ENCODE measurements at places on chromosomes 7 and 10. TPM values are rescaled to one million over a fixed set of nuclear protein-coding genes. Genes with fewer than 3 reads are reported as not detected.

The GPRIN2 gene
- total RNA-seq, result not detected

The CALHM1 gene
- not detected for total RNA-seq

The GLCCI1 gene
- 9.5 TPM for total RNA-seq

The ASAH2 gene
- total RNA-seq, result 5.4 TPM

The CCDC172 gene
- total RNA-seq, result not detected

The FOXI2 gene
- total RNA-seq, result not detected

The ASIC3 gene
- 2.6 TPM for total RNA-seq

The BEND7 gene
- total RNA-seq, result not detected

The ERVW-1 gene
- not detected for total RNA-seq

The CHN2 gene
- 4.1 TPM for total RNA-seq

The OR6B1 gene
- total RNA-seq, result not detected

DNA sequence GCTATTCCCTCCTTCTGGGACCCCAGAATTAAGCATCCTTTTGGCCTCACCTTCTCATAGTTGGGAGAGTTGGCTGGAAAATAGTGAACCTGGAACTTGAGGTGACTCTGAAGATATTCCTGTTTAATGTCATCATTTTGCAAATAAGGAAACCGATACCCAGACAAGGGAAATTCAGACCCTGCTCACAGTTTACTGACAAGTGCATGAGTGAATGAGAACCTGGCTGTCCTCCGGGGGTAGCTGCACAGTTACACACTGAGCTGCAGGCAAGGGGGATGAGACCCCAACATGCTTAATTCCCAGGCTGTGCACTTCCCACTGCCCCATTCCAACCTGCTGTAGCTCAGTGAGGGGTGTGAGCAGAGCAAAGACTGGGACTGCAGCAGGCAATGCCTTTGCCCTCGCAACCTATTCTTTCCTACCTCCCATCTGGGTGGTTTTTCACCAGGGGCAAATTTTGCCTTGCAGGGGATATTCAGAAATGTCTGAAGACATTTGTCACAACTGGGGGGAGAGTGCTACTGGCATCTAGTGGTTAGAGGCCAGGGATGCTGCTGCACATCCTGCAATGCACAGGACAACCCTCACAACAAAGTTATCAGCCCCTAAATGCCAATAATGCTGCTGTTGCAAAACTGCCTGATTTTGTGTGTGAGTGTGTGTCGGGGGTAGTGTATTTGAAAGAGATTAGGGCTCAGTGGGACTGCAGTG, 136.2 kb downstream of the SORCS3 start:
- H3K27me3 ChIP-seq, result no peaks in the 10 kb centered on the region
- DNase-seq, result no peak
- no peak overlapping the region for H3K4me3 ChIP-seq
- H3K36me3 ChIP-seq, result no peaks in the 10 kb centered on the region
- no peak overlapping the region for H3K27ac ChIP-seq
- H3K4me1 ChIP-seq, result no peaks in the 10 kb centered on the region

DNA sequence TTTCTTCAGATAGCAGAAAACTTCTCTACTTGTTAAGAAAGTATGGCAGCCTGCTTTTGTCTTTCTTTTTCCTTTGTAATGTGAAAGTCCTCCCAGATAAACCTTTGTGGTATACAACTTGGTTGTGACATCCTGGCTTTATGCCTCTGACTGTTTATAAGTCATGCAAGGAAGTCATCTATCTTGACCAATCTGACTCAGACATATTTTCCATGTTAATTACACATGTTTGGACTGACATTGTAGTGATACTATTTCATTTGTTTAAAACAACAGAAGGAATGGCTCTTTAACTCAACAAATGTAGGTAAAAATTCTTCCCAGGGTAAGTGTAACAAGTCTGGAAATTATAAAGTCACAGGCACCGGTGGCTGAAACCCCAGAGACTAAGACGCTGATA, 341.6 kb upstream of the MEOX2 start:
- H3K27me3 ChIP-seq, result no peaks in the 10 kb centered on the region
- H3K4me3 ChIP-seq, result no peak overlapping the region
- H3K4me1 ChIP-seq, result no peaks in the 10 kb centered on the region
- H3K27ac ChIP-seq, result no peak overlapping the region

GRCh38 chr10:110461088-110461487, 36.6 kb upstream of the DUSP5 start:
- H3K36me3 ChIP-seq, result no peaks in the 10 kb centered on the region
- H3K27ac ChIP-seq, result no peak overlapping the region
- no peaks in the 10 kb centered on the region for H3K27me3 ChIP-seq
- DNase-seq, result no peak

- H3K4me3 ChIP-seq, result peak overlapping the region; percentile 74
- DNase-seq, result peak; percentile 52
- H3K36me3 ChIP-seq, result no peaks in the 10 kb centered on the region
- H3K4me1 ChIP-seq, result peaks cover 9% of the 10 kb centered on the region
- no peaks in the 10 kb centered on the region for H3K27me3 ChIP-seq
- H3K27ac ChIP-seq, result peak overlapping the region; percentile 24
Observed at GRCh38 chr10:96719850-96720421, 378 bp downstream of the PIK3AP1 start.

DNA sequence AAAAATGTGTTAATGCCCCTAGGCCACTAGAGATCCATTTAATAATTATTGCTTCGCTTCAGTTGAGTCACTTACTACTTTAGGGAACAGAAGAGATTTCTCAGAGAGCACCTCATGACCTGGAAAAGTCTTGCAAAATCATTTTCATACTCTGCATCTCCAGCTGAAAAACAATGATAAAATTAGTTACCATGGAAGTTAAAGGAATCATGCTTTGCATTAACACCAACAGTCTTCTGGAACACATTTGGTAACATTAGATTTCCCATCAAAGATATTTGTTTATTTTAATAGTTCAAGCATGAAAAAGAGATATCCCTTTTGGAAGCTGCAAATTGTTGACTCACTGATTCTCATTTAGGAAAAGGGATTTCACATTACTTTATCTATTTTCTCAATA, 1.8 kb upstream of the STEAP2 start:
- DNase-seq, result no peak
- no peaks in the 10 kb centered on the region for H3K4me1 ChIP-seq
- no peak overlapping the region for H3K27ac ChIP-seq
- H3K4me3 ChIP-seq, result no peak overlapping the region
- H3K36me3 ChIP-seq, result no peaks in the 10 kb centered on the region

DNA sequence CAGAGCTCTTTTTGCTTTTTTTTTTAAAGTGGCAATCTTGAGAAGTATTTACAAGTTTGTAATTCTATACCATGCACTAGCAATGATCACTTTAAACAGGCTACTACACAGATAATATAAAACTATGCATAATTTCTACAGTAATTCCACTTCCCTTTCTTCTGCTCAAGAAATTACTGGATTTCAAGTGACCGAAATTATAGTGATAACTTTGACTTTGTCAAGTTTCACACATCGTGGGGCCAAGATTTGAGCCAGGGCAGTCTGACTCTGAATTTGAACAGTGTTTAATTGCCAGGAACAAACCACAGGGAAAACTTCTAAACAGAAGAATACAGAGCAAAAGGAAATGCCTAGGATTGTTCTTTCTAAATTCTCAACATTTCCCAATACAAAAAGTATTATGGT, 288.3 kb upstream of the MKLN1 start:
- no peak overlapping the region for H3K27ac ChIP-seq
- no peaks in the 10 kb centered on the region for H3K27me3 ChIP-seq
- no peak for DNase-seq

DNA sequence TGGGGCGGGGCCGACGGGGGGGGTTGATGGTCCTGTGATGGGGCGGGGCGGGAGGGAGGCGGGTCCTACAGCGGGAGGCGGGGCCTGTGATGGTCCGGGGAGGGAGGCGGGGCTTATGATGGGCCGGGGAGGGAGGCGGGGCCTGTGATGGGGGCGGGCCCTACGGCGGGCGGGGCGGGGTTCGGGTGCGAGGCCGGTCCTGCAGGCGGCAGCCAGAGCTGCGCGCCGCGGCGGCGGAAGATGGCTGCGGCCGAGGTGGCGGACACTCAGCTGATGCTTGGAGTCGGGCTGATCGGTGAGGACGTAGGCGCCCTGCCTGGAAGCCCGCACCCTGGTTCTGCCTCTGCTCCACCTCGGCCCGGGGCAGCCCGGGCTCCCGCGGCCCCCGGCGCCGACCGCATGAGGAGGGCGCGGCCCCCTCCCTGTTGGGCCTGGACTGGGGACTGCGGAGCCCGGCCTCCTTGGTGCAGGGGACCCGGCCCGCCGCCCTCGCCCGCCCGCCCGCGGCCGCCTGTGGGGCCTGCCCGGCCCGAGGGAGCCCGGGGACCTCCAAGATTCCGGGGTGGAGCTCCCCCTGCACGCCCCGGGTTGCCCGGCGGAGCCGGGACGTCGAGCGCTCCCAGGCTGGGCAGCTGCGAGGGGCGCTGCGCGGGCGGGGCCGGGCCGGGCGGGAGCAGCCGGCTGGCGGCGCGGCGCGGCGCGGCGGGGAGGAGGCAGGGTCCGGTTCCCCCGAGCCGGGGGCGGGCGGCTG, at the start of gene DENND10:
DENND10 (plus strand) TSS at position 211 of the 751 bp plus-strand sequence; CDS start at position 241, 30 bp downstream.
- no peaks in the 10 kb centered on the region for H3K36me3 ChIP-seq
- DNase-seq, result peak; percentile 74
- no peaks in the 10 kb centered on the region for H3K27me3 ChIP-seq
- H3K27ac ChIP-seq, result no peak within 1 kb of the TSS
- H3K4me1 ChIP-seq, result peaks cover 16% of the 10 kb centered on the region
- peak within 1 kb of the TSS; percentile 51 for H3K4me3 ChIP-seq

DNA sequence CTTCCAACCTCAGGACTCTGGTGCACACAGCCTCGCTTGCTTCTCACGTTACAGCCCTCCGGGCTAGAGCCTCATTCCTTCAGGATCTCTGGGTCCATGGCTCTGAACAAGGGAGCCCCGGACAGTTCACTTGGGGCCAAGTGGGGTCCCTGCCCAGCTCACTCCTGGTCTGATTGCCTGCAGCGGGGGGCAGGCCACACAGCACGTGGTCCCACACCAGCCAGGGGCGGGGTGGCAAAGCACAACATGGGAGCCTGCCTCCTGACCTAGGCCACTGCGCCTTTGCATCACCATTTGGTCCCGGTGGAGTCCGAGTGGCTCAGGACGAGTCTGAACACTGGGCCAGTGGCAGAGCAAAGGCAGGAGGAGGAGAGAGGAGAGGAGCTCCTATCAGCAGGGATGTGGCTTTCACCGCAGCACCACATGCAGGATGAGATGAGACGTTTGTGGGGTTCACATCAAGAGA, 13.4 kb upstream of the CRYGN start:
- peaks cover 7% of the 10 kb centered on the region for H3K4me1 ChIP-seq
- no peaks in the 10 kb centered on the region for H3K27me3 ChIP-seq

DNA sequence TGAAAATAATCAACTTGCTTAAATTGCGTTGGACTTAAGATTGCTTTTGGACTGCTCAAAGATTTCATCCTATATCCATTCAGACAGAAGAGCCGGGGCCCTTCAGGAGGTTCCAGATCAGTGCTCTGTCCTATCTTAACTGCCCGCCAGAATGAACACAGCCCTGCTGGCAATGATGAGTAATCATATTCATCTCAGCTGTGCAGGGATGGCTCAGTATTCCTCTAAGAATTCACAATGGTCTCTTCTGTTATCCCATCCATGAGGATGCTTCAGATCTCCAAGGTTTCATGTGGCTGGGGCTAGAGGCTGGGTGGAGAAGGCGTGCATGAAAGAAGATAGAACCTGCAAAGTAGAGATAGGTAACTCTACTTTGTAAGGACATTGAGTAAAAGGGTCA, 80.0 kb upstream of the NPVF start:
- H3K4me3 ChIP-seq, result no peak overlapping the region
- H3K27ac ChIP-seq, result no peak overlapping the region
- no peaks in the 10 kb centered on the region for H3K36me3 ChIP-seq
- H3K27me3 ChIP-seq, result no peaks in the 10 kb centered on the region
- H3K4me1 ChIP-seq, result no peaks in the 10 kb centered on the region

GRCh38 chr7:155899596-155899995, 87.3 kb upstream of the SHH start:
- H3K27ac ChIP-seq, result no peak overlapping the region
- H3K36me3 ChIP-seq, result no peaks in the 10 kb centered on the region
- H3K4me3 ChIP-seq, result no peak overlapping the region
- no peaks in the 10 kb centered on the region for H3K27me3 ChIP-seq
- H3K4me1 ChIP-seq, result no peaks in the 10 kb centered on the region

GRCh38 chr7:69657985-69658384, 59.7 kb downstream of the AUTS2 start:
- H3K27ac ChIP-seq, result no peak overlapping the region
- DNase-seq, result no peak
- H3K36me3 ChIP-seq, result no peaks in the 10 kb centered on the region
- no peaks in the 10 kb centered on the region for H3K27me3 ChIP-seq

GRCh38 chr7:104208421-104208780, 588 bp upstream of the ORC5 start:
- no peaks in the 10 kb centered on the region for H3K27me3 ChIP-seq
- H3K36me3 ChIP-seq, result peaks cover 7% of the 10 kb centered on the region
- H3K4me1 ChIP-seq, result peaks cover 18% of the 10 kb centered on the region
- no peak for DNase-seq
- peak overlapping the region; percentile 92 for H3K4me3 ChIP-seq

DNA sequence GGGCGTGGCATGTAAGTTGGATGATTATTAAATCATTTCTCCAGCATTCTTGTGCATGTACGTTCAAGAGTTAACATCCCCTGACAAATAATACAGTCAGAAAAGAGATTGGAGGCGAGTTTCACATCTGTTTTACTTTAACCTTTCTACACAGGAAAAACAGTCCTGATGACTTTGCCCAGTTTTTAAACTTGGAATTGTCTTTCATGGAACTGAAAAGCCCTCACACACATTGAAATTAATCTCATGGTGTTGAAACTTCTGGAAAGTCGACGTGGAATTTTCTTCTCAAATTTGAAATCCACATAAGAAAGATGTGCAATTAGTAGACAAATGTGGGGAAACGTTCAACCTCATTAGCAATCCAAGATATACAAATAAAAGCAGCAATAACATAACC, 31.2 kb upstream of the ZNF438 start:
- no peak overlapping the region for H3K4me3 ChIP-seq
- no peaks in the 10 kb centered on the region for H3K4me1 ChIP-seq
- H3K27ac ChIP-seq, result no peak overlapping the region
- no peak for DNase-seq

- no peak overlapping the region for H3K4me3 ChIP-seq
- DNase-seq, result no peak
- no peaks in the 10 kb centered on the region for H3K27me3 ChIP-seq
- H3K4me1 ChIP-seq, result no peaks in the 10 kb centered on the region
Observed at GRCh38 chr7:12738665-12739064, 51.2 kb downstream of the ARL4A start.

DNA sequence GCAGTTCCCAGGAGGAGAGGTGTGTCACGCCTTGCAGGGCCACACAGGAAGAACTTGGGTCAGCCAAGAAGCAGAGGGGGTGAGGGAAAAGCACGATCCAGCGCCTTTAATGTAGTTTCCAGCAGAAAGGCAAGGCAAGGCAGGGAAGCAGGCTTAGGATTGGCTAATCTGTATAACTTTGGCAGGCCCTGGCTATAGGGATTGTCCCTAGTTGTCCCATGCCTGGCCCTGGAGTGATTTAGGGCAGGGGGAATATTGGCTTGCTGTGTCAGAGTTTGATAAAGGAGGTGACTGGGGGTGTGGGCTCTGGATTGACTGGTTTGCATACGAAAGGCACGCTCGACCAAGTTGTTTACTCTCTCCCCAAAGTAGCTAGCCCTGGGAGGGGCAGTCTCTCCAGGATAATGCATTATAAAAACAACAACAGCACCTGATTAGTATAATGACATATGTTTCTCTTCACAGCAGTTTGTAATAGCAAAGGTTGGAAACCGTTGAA, 44.5 kb downstream of the RBM28 start:
- no peak overlapping the region for H3K27ac ChIP-seq
- no peaks in the 10 kb centered on the region for H3K27me3 ChIP-seq
- H3K4me1 ChIP-seq, result no peaks in the 10 kb centered on the region
- DNase-seq, result no peak
- H3K4me3 ChIP-seq, result no peak overlapping the region

Data from CD8-positive, alpha-beta memory T cell (primary cell).